ENCODE measurements at places on chromosomes 12 and 14. TPM values are rescaled to one million over a fixed set of nuclear protein-coding genes. Genes with fewer than 3 reads are reported as not detected.

BHLHE41 gene
- total RNA-seq, result 5.3 TPM

GPHN gene
- 13.3 TPM for total RNA-seq

IL26 gene
- total RNA-seq, result not detected

MTRFR gene
- total RNA-seq, result 25.8 TPM

- no peak for ATAC-seq
Observed at GRCh38 chr14:21055432-21056117, 2.0 kb upstream of the RNASE8 start.

- ATAC-seq, result no peak
Observed at GRCh38 chr14:86533834-86534233, 1003.9 kb downstream of the FLRT2 start.

GRCh38 chr14:22976620-22977433 lies 5.5 kb downstream of the AJUBA start:
- no peak for ATAC-seq

GRCh38 chr12:12182703-12183365 lies 84.0 kb downstream of the LRP6 start:
- peak; percentile 41 for ATAC-seq

DNA sequence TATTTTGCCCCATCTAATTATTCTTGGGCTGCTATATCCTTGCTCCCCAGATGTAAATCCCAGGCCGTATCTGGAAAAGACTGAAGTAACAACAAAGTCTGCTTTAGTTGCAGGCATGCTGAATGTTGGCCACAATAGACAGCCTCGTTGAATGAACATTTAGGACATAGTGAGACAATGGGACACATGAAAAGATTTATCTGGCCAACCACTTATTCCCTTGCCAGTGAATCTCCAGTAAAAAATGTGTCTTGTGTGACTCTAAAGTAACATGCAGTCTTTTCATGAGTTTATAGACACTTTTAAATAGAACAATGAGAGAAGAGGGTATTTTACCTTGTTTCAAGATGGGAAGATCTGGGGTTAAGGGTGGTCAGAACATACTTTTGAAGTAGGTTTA lies 60.2 kb upstream of the STXBP6 start:
- ATAC-seq, result no peak

- no peak for ATAC-seq
Observed at GRCh38 chr14:30211326-30211725, 283.7 kb upstream of the PRKD1 start.

DNA sequence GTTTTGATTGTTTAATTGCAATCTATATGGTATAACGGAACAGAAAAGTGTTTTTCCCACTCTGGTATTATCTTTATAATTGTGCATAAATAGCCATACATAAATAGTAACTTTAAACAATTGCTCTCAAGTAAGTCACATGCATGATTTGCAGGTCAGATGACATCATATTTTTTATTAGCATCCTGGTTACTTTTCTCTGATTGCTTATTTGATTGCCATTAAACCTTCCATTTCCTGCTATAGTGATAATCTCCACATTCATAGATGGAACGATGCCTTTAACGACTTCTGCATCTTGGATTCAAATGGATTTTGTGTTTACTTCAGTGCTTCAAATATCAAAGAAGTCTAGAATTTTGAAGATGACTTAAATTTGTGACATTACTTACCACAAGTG lies 3.5 kb upstream of the KLRK1 start:
- no peak for ATAC-seq

- no peak for ATAC-seq
Observed at GRCh38 chr12:123118497-123118896, 32.4 kb downstream of the PITPNM2 start.
